ENCODE measurements at places on chromosomes 13 and 19.

DNA sequence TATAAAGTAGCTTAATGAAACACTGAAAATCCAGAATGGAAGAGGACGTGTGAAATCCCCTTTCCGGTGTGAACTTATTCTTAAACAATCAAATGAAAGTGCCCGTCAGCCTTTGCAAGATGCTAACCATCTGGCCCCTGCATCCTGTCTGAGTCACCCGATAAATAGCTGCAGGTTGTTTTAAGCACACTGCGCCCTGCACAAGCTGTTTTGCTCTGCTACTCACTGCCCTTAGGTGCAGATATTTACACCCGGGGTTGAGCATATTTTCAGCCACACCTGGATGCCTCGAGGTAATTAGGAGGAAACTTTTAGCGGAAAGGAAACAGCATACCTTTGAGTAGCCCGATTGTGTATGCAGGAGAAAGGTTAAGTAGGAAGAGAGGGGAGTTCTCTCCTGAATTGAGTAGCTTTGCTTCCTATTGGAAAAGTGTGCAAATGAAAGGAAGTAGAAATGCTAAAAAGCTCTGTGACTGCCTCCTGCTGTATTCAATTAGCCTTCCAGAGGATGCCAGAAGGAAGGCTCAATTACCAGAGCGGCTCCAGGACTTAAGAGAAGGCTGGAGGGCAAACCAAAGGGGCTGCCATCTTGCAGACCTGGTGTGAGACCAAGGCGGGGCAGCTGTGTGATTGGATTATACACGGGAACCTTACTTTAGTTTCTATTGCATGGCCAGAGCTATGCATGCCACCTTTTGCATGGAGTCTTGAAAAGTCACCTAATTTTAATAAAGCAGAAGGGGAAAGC, 42.5 kb downstream of the IRS2 start:
- H3K4me3 ChIP-seq, result no peak overlapping the region
- no peak for DNase-seq
- no peaks in the 10 kb centered on the region for H3K27me3 ChIP-seq
- H3K36me3 ChIP-seq, result no peaks in the 10 kb centered on the region
- H3K4me1 ChIP-seq, result peaks cover 13% of the 10 kb centered on the region
- no peak overlapping the region for H3K27ac ChIP-seq

GRCh38 chr19:3061182-3062161, 823 bp downstream of the TLE5 start:
- H3K36me3 ChIP-seq, result peaks cover 37% of the 10 kb centered on the region
- H3K27me3 ChIP-seq, result no peaks in the 10 kb centered on the region
- peaks cover 64% of the 10 kb centered on the region for H3K4me1 ChIP-seq
- H3K27ac ChIP-seq, result peak overlapping the region; percentile 59
- DNase-seq, result peak; percentile 87

DNA sequence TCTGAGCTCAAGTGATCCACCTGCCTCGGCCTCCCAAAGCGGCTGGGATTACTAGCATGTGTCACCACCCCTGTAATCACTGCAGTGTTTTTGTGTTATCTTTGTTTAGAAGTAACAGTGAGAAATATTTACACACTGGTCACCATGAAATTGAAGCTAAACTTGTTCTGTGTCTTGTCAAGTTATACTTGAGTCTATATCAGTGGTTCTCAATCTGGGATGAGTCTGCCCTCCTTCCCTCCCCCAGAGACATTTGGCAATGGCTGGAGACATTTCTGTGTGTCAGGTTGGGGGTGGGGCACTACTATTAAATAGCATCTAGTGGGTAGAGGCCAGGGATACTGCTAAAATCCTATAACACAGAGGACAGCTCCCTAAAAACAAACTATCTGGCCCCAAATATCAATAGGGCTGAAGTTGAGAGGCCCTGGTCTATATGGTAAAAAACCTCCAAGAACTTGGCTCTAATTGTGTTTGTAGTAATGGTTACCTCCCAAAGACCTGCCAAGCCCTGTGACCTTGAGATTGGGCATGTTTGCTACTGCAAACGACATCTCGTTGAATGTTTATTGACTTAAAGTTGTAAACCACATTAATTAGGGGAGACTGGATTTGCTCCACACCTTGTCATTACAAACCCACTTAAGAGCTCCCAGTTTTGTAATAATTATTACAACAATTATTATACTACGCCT, 6.9 kb downstream of the CTU1 start:
- peaks cover 44% of the 10 kb centered on the region for H3K36me3 ChIP-seq
- H3K4me3 ChIP-seq, result no peak overlapping the region
- DNase-seq, result no peak
- no peak overlapping the region for H3K27ac ChIP-seq
- no peaks in the 10 kb centered on the region for H3K27me3 ChIP-seq
- peaks cover 10% of the 10 kb centered on the region for H3K4me1 ChIP-seq

GRCh38 chr19:51354103-51354741, 12.0 kb downstream of the ETFB start:
- H3K36me3 ChIP-seq, result no peaks in the 10 kb centered on the region
- no peaks in the 10 kb centered on the region for H3K27me3 ChIP-seq
- H3K27ac ChIP-seq, result no peak overlapping the region
- H3K4me3 ChIP-seq, result no peak overlapping the region

GRCh38 chr13:113145496-113145895, 13.0 kb upstream of the PROZ start:
- no peak overlapping the region for H3K4me3 ChIP-seq
- no peak overlapping the region for H3K27ac ChIP-seq
- no peak for DNase-seq
- H3K27me3 ChIP-seq, result no peaks in the 10 kb centered on the region
- no peaks in the 10 kb centered on the region for H3K36me3 ChIP-seq

- H3K4me3 ChIP-seq, result no peak overlapping the region
- DNase-seq, result peak; percentile 69
- H3K27ac ChIP-seq, result no peak overlapping the region
These were observed 9.8 kb upstream of the GNA15 start for GRCh38 chr19:3125900-3126524.
